ENCODE measurements at places on chromosomes 5 and 9. TPM values are rescaled to one million over a fixed set of nuclear protein-coding genes. Genes with fewer than 3 reads are reported as not detected.

Gene MYMK
- total RNA-seq = not detected

Gene GRIN1
- 0.26 TPM for total RNA-seq

Gene BARHL1
- not detected for total RNA-seq

Gene BTNL9
- total RNA-seq = 0.07 TPM

Gene PCDHB16
- total RNA-seq = 0.13 TPM

Gene PRLR
- not detected for total RNA-seq

Gene PCDHGA7
- 0.95 TPM for total RNA-seq

Gene INSYN2B
- 21.4 TPM for total RNA-seq

Gene CKMT2
- total RNA-seq = 0.07 TPM

- no peak for DNase-seq
Measured at GRCh38 chr5:127892467-127893207, 189.4 kb downstream of the CCDC192 start.

GRCh38 chr5:16414861-16415260 lies 50.7 kb downstream of the ZNF622 start:
- no peak for DNase-seq

- no peak for DNase-seq
Measured at GRCh38 chr5:32095261-32095671, 78.9 kb downstream of the GOLPH3 start.

- DNase-seq = no peak
Measured at GRCh38 chr5:136924490-136924889, 559.1 kb upstream of the TRPC7 start.

GRCh38 chr9:96140296-96141127 lies 161.5 kb downstream of the HSD17B3 start:
- no peak for DNase-seq

DNA sequence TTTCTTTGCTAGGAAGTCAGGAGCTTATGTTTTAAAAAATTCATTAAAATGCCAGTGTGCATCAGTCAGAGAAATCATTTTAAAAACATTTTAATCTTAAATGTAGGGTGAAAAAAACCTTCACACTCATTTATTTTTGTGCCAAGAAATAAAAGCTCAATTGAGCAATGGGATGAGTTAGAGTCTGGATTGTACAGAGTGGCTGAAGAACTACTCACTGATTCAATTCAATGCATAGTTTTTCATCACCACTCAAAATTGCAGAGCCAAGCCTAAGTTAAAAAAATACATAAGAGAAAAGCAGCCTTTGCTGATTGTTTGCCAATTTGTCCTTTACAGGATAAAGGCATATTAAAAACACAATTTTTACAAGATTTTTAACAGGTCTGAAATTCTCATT lies 168.2 kb upstream of the DMRTA1 start:
- no peak for DNase-seq

DNA sequence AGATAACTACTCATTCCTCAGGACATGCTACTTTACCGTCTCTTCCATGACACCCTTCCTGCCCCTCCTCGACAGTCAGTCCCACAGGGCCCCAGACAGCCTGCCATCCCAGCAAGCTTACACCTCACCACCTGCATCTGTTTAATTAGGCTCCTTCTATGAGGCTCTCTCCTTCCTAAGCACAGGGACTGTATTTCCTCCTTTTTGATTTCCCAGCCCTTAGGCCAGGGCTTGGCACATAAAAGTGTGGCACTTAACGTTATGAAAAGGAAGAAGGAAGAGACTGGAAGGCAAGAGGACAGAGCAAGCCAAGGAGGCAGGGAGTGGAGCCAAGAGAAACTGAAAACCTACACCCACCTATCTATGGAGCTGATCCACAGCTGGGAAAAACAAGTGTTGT lies 146.8 kb downstream of the SIL1 start:
- DNase-seq = no peak

- DNase-seq = no peak
Measured at GRCh38 chr5:132394667-132395259, 25.3 kb downstream of the SLC22A5 start.

DNA sequence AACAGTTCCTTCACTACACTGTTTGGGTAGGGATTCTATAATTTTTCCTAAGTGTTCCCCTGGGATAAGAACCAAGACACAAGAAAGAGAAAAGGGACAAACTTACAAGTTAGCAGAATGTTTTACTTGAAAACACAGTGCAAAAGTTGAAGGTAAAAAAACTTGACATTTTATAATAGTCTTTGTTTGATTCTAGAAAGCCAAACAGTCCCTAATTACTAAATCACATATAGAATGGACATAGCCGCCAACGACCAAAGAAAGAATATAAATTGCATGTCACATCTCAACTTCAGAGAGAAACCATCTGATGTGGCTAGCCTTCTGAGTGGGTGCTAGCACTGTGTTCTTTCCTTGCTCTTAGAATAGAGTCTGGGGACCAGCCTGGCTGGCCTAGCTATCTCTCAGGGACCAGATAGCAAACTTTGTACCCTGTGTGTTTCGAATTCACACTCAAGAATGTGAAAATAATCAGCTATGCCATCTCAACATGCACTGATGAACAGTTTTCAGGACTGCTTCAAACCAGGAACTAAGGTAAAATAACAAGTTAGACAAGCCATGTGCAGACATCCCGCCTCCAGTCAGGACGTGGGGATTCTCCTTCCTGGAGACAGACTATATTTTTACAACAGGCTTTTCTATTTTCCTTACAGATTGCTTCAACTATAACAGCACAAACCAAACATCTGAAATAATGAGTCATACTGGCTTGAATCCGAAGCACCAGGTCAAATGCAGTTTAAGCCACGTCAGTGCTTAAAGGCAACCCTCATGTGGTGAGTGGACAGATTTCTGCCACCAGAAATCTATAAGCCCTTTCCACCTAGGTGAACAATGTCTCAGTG lies 53.7 kb downstream of the LHFPL2 start:
- peak; percentile 95 for DNase-seq

DNA sequence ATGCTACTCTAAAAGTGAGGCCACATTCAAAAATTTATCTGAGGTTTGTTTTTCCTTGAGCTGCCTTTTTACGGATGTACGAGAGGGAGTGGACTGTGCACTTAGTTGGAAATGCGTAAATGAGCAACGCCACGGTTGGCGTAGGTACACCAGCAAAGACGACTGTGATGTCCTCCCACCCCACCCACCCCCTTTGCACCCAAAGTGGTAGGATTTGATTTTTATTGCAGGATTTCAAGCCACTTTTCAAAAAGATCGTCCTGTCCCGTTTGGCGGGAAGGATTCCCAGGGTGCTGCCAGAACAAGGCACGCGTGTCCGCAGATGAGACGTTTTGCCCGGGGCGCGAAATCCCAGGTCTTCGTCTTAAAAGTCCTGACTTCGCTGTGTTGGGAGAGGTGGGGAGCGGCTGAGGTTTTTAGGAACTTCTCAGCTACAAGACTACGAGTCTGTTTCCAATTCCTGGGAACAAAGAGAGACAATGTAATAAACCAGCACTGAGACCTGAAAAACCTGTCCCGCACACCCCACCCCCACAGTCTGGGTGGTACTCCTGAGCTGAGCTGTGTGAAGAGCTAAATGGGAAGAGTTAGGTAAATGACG lies 1.0 kb upstream of the TLE1 start:
- DNase-seq = no peak

- DNase-seq = no peak
Measured at GRCh38 chr9:106283769-106284168, 579.2 kb upstream of the ZNF462 start.

- DNase-seq = peak; percentile 77
Measured at GRCh38 chr5:81768935-81769452, 18.1 kb upstream of the SSBP2 start.

- DNase-seq = no peak
Measured at GRCh38 chr5:119274030-119274766, 81.6 kb upstream of the TNFAIP8 start.

DNA sequence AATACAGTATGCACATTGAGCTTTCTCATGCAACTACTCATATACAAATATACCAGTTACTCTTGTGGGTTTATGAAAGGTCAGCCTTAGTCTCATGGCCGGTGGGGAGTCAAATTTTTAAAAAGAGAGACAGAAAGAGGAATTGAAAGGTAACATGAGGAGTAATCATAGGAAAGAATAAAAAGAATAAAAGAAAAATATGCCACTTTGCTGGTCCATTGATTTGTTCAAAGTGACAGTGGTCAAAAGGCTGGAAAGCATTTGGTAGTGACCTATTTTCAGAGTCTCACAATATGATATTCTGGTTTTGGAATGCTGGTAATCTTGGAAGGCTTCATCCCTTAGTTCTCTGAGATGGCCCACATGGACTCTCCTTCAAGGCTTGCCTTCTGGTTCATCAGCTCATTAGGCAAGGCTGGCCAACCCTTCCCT lies 67.0 kb downstream of the ZNF366 start:
- no peak for DNase-seq

DNA sequence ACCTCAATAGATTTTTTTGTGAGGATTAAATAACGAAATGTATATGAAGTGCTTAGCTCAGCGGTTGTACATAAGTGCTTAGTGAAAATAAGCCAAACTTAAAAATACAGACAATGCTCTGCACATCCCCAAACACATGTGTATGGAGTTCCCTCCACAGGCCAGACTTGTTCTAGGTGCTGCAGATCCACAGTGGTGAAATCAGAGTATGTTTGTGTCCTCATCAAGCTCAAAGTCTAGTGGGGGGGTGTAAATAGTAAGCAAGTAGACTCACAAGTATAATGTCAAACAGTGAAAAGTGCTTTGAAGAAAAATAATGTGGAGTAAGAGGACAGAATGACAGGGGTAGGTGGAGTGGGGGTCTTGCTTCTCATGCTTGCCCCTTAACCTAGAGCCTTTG lies 157.4 kb upstream of the SPRY4 start:
- DNase-seq = no peak

DNA sequence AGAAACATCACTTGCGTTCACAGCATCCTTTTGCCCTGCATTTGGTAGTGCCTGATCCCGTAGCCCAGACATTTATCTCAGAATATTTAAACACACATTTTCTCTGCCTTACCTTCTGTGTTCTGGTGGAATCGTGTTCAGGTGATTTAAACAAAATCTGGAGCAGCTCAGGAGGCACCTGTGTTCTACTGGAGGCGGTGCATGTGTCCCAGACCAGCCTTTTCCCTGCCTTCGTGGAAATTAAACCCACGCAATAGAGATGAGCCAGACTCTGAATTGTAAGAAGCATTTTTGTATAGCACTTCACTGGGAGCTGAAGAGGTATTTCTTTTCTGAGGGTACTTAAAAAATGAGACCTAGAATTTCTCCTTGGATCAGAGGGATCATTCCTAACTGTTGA lies 212.5 kb downstream of the MAST4 start:
- DNase-seq = no peak

DNA sequence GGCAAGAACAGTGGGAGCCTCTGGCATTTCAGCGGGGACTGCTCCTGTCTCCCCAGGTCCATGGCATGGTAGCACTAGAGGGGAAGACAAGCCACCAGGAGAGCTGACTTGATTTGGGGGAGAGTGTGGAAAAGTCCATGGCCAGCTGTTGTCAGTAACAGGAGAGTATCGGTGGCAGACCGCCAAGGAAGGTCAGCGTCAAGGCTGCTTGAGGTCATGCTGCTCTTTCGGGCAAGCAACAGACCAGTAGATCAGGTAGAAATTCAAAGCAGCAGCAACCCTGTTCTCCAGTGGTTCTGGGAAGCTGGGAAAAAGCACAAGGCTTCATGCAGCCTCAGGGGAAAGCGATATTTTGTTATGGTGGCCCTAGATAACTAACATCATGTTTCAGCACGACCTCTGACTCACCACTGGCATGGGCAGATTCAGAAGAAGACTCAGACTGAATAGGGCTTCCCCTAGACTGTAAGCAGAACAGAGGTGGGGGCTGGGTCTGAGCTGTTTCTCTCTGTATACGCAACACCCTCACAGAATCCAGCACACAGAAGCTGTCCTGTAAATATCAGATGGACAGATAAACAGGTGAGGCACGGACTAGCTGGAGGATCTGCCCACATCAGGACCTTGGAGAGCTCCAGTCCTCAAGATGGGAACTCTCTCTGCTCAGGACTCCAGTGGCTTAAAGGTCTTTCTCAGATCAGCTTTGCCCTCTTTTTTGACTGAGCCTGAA lies 35.2 kb upstream of the PLEKHG4B start:
- no peak for DNase-seq

- no peak for DNase-seq
Measured at GRCh38 chr5:76638479-76638878, 15.3 kb upstream of the F2RL2 start.

DNA sequence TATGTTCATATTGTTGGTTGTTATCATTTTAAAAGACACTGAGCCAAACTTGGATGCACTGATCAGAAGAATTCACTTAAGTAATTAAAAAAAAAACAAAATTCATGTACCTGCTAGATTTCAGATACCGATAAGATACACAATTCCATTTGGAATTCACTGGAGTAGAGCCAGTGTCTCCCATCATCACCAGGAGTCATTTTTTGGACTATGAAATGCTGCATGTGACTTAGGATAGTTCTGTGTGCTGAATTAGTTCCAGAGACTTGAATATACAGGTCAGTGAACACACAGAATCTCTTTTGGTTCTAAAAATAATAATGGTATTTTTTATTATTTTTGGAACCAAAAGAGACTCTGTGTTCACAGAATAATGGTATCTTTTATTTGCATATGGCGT lies 482.6 kb upstream of the PIK3R1 start:
- DNase-seq = no peak

- no peak for DNase-seq
Measured at GRCh38 chr9:101514071-101514470, 19.6 kb upstream of the RNF20 start.

- no peak for DNase-seq
Measured at GRCh38 chr5:172493002-172493401, 38.7 kb upstream of the SH3PXD2B start.

DNA sequence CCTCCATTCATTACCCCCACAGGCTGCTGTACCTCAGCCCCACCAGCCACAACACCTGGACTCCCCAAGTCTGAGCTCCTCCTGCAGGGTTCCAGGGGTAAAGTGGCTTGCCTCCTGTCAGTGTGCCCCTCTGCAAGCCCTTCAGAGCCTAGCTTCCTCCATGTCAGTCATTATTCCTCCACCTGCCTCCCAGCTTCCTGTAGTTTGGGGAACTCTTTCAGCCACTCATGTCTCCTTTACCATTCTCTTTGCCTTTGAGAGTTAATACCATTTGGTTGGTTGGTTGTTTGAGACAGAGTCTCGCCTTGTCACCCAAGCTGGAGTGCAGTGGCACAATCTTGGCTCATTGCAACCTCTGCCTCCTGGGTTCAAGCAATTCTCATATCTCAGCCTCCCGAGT lies 36.2 kb downstream of the IRF1 start:
- DNase-seq = no peak
